Stimulated activated CD4-positive, alpha-beta T cell treated with anti-CD3 and anti-CD28 coated beads, Interleukin-4, amount 100 ng/mL, for 4 hours (primary cell): ENCODE measurements at places on chromosomes 4 and X.

DNA sequence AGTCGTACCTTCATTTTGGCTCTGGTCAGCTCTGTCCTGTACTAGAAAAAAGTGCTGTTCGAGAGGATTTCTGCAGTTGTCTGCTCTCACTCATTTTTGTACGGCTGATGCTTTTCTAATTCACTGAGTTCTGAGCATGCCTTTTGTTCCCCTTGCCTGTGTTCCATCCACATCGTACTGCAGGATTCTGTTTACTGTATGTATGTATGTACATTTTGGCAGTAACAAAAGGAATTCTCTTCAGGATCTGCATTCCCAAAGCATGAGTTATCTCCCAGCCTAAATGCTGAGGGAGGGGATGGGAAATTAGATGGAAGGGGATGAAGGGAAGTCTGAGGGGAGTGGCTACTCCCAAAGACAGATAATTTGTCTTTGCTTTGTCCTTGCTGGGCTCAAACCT is 87.6 kb downstream of the GBA3 start:
- DNase-seq = no peak

DNA sequence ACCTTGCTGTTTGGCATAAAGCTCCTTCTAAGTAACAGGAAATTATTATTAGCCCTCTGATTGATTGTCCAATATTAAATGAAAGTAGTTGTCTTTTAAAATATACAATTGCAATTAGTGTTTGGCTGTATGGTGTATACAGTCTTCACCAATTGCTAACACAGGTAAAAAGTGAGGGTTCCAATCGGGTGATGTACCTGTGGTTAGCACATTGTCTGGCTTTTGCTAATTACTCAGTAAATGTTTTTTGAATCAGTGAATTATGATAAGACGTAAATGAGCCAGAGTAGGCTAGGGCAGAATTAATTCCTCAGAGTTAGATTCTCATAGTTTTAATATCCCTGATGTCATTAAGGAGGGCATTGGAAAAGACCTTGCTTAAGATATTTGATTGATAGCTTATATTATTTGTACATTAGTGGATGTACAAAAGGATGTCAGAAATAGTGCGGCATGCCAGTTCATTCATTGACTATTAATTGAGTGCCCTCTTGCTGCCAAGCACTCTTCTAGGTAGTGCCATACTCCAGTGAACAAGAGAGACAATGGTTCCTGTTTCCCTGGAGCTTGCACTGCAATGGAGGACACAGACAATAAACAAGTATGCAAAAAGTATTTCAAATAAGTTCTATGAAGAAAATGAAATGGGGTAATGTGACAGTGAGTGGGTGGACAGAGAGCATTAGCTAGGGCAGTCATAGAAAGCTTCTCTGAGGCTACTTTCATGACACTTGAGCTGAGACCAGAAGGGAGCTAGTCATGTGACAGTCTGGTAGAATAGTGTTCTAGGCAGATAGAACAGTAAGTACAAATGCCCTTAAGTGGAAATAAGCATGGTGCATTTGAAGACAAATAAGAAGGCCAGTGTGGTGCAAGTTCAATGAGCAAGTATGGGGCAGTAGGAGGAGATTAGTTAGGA is 205.9 kb upstream of the CASK start:
- no peak for DNase-seq

DNA sequence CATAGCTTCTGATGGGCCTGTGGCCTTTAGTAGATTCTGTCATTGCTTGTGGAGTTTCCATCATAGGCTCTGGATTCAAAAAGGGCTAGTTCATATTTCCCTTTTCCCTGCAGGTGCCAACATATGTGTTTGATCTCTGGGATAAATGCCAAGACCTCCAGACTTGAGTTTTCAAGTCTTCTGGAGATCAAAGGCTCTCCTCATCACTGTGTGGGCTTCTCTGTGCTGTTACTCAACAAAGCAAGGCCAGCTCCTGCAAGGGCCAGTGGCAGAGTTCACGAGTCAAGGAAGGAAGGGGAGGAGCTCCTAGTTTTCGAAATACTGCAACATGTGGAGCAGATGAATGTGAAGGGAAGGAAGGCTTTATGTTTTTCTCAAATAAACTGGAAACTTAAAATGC is 62.7 kb upstream of the SCML1 start:
- no peak for DNase-seq

DNA sequence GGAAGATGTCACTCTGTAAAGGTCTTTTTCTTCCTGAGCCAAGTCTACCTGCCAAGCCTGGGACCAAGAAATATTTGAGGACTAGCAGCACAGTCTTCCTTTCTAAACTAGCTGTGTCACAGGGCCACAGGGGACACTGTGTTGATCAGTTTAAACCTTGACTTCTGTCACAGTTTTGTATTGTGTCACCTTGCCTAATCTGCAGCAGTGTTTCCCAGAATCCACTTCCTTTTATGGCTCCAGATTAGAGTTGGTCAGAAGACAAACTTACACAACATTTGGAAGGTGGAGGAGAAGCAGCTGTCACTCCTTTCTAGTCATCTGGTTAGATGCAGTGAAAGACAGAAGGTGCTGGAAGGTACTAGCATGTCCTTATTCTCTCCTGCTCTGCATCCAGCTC is 143.1 kb upstream of the BCOR start:
- no peak for DNase-seq
